ENCODE measurements at places on chromosomes 3 and 15. TPM values are rescaled to one million over a fixed set of nuclear protein-coding genes. Genes with fewer than 3 reads are reported as not detected.
A peak's percentile ranks its signal among the peaks of the same experiment; 100 is the strongest.

- no peak for DNase-seq
Measured at GRCh38 chr3:12585970-12586369, 29.1 kb downstream of the MKRN2 start.

Gene CSPG5
- 1.2 TPM for total RNA-seq

DNA sequence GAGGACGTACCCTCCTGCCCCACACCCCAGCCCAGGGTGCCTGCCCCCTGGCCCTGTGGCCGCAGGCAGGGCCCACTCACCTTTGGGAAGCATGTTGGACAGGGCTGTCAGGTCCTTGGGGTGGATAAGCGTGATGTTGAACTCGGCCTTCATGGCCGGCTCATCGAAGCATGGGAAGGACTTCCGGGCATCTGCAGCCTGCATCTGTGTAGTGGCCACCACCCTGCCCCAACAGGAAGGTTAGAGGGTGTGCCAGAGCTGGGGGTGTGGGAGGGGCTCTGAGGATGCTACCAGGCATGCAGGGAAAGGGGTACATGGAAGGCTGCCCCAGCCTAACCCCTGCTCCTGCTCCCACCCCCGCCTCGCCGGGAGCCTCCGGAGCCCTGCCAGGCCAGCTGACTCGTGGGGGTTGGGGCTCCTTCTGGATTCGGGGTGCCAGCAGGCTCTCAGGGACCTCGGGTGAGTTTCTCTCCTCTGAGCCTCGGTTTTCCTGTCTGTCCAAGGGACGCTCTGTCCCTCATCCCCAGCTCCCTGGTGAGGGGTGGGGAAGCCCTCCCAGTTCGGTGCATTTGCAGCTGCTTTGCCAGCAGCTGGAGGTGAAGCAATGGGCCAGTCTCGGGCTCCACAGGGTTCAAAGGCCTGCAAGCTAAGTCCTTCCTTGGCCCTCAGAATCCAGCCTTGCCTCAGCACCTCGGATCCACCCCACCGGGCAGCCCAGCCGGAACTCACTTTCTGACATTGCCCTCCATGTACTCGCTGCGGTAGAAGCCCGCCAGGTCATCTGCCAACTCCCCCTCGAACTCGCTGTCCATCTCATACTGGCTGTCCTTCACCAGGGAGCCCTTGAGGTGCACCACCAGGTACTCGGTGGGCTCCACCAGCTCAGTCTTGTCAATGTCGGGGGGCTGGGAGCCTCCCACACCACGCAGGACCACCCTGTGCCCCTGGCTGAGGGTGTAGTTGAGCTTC is 9.1 kb downstream of the ANPEP start:
- no peak for DNase-seq

Gene ACTRT3
- total RNA-seq = 3.4 TPM

DNA sequence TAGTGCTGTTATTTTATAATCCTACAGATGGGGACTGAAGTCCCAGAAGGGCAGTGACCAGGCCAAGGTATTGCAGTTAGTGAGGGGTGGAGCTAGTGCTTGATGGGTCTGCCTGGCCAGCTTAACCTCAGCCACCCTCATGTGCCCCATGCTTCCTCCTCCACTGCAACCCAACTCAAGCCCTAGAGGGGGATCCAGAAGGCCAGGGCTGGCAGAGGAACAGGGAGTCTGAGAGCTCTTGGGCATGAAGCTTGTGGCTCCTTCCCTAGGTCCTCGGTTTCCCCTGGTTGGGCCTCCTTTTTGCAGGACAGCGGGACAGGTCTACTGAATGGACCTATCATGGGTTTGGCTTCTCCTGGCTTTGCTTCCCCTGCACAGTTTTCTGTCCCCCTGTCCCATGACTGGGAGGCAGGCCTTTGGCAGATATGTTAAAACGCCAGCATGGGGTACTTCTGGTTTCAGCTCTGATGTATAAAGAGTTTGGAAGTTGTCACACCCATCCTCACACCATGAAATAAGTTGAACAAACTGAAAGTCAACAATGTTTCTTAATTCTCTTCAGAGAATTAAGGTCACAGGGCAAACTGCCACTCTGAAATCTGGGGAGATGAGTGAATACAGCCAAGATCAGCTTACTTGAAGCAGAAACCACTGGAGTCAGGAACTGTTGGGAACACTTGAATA is 103.3 kb downstream of the SMAD6 start:
- no peak for DNase-seq

GRCh38 chr15:96307856-96308394 is 22.6 kb upstream of the NR2F2 start:
- DNase-seq = no peak

GRCh38 chr15:66993090-66993489 is 72.3 kb upstream of the SMAD3 start:
- no peak for DNase-seq

DNA sequence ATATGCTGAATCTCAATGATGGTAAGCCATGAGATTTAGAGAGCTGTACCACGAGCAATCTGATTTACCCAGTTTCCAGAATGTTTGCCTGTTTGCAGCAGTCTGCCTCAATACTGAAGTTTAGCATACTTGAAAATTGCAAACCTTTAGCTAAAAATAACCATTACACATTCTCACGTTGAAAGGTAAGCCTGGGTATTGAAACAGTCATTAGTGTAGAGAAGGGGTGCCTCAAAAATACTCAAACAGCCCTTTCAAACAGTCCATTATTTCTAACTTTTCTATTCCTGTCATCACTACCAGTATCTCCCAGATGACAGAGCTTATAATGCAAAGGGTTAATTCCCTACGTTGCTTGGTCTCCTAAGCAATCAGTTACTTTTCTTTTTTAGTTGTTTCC is 111.8 kb upstream of the MBNL1 start:
- DNase-seq = no peak

DNA sequence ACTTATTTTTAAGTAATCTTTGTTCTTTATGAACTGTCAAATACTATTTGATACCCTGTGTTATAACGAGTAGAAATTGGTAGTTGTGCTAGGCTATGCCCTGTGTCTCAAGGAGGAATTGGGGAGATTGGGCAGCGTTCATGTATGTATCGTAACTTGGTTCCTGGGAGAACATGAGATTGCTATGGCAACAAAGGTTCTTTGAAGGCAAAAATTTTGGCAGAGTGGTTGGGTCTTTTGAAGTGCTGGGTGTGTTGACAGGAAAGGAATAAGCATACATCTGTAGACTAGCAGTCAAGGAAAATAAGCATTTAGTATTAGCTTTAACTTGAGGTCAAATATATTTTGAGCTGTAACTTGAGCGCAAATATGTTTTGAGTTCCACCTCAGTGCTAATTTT is 45.3 kb downstream of the TCF12 start:
- no peak for DNase-seq

- no peak for DNase-seq
Measured at GRCh38 chr15:74451322-74451721, 9.6 kb downstream of the UBL7 start.

Gene NCEH1
- 11.9 TPM for total RNA-seq

DNA sequence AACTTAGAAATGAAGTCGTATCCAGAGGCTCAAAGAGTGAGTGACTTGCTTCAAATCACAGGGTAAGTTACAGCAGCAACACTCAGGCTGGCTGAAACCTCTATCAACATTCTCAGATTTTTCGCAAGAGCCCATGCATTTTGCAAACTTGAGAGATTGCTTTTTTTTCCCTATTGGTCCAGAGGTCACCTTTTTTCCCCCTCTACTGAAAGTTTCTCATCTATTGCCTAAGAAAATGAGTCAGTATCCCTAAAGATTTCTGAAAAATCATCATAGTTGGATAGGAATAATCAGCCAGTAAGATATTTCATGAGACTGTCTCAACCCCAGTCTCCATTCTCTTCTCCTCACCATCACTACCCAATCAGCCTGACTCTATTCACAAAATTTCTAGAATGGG is 410.6 kb downstream of the FOXP1 start:
- no peak for DNase-seq

DNA sequence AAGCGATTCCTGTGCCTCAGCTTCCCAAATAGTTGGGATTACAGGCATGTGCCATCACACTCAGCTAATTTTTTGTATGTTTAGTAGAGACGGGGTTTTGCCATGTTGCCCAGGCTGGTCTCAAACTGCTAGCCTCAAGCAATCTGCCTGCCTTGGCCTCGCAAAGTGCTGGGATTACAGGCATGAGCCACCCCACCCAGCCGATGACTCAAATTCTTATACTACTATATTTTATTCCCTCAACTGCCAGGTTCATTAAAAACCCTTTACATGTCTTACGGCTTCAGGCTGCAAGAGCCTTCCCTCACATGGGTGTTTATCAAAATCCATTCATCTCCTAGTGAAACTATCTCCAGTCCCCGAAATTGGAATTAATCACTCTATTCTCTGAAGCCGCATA is 63.4 kb downstream of the CBLB start:
- DNase-seq = no peak

GRCh38 chr3:26292780-26293179 is 329.8 kb upstream of the LRRC3B start:
- DNase-seq = no peak

GRCh38 chr3:101865751-101866509 is 16.6 kb downstream of the NFKBIZ start:
- peak; percentile 73 for DNase-seq

- peak; percentile 47 for DNase-seq
Measured at GRCh38 chr3:125054449-125055329, 1.1 kb downstream of the HEG1 start.

Gene CA12
- 64.9 TPM for total RNA-seq

- DNase-seq = peak; percentile 40
Measured at GRCh38 chr3:52053307-52054304, 2.8 kb downstream of the DUSP7 start.

- no peak for DNase-seq
Measured at GRCh38 chr3:114442246-114442645, 148.4 kb downstream of the TIGIT start.

Gene EFCC1
- 0.25 TPM for total RNA-seq

DNA sequence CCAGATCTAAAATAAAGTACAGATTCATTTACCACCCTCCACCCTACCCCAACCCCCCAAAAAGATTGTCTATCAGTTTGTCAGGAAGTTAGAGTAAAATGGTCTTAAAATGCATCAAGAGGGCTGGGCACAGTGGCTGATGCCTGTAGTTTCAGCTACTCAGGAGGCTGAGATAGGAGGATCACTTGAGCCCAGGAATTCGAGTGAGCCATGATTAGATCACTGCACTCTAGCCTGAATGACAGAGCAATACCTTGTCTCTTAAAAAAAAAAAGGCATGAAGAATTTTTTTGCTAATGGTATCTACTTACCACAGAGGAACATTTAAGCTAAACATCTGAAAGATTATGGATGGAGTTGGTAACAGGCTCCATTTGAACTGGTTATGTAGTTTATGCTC is 71.0 kb downstream of the RBM6 start:
- no peak for DNase-seq

- no peak for DNase-seq
Measured at GRCh38 chr3:160990446-160990845, 114.7 kb downstream of the B3GALNT1 start.

DNA sequence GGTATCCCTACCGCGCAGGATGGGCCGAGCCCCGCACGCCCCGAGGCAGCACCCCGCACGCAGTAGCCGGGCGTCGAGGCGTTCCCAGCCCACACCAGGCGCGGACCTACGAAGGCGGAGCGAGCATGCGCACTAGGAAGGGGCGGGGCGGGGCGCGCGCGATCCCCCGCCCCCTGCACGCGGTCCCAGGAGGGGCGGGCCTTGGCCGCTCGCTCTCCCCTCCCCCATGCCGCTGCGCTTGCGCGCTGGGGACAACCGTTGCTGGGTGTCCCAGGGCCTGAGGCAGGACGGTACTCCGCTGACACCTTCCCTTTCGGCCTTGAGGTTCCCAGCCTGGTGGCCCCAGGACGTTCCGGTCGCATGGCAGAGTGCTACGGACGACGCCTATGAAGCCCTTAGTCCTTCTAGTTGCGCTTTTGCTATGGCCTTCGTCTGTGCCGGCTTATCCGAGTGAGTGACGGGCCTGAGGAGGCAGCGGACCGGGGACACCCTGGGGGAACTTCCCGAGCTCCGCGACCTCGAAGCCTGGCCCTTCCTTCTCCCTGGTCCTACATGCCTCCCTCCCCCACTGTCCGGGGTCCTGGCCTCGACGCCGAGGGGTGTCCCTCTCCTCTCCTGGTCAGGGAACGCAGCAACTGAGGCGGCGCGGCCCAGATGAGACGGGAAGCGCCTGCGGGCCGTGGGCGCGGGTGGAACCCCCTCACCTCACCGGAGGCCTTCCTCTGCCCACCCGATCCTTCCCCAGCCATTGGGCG is at the start of gene SPESP1:
Gene SPESP1, plus strand, starts transcription at position 258 of the 755 bp plus-strand sequence. Its CDS starts 129 bp downstream, at position 387.
- DNase-seq = no peak

DNA sequence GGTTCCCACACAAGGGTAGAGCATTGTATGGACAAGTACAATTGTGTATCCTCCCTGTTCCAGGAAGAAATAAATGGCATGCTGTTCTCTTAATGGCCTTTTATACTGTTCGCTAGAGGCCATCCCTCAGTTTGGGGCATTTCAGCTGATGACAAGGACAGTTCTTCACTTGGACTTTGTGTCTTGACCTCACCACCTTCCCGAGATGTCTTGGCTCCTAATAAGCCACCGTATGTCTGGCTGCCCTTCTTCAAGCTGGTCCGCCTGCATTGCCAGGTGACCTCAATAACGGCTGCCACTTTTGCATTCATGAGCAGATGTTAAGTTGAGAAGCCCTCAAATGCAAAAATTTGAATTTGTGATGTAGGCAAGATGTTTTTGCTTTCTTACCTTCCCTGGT is 24.1 kb downstream of the ZBTB38 start:
- no peak for DNase-seq

Gene ECE2
- not detected for total RNA-seq

Gene MUC20
- total RNA-seq = 52.3 TPM

DNA sequence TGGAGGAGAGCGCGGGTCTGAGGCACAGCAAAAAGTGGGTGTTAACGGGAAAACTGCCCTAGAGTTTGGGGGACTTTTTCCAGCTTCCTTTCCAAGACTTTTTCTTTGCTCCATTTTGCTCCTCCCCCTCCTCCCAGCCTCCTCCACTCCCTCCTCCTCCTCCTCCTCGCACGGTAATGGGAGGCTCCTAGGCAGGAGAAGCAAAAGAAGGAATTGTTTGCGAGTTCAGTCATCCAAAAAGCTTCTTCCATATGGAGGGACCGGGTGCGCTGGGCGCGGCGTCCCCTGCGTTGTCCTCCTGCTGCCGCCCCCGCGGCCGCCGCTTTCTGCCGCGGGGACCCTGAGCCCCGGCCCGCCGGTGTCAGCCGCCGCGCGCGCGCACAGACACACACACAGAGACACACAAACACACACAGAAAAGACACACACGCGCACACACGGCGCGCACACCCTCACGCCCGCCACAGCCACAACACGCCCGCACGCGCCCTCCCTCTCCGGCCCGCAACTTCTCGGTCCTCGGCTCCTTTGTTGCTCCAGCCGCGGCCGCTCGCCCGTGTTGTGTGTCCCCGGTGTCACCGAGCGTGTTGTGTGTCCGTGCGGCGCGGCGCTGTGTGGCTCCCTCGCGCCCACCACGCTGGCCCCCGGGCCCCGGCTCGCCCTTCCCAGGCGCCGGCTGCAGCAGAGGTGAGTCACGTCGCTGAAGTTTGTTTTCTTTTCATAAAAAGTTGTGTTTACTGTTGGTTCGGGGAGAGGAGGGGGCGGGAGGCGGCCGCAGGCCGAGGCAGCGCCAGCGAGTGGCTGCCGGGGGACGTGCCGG is at the start of gene BOC:
Gene BOC, plus strand, starts transcription at position 228 of the 820 bp plus-strand sequence. CDS start 38,246 bp downstream, outside the sequence.
- DNase-seq = no peak

Gene LMCD1
- 4.8 TPM for total RNA-seq

Data from HT-29 (cell line).